ENCODE measurements at places on chromosomes 2 and 18.

DNA sequence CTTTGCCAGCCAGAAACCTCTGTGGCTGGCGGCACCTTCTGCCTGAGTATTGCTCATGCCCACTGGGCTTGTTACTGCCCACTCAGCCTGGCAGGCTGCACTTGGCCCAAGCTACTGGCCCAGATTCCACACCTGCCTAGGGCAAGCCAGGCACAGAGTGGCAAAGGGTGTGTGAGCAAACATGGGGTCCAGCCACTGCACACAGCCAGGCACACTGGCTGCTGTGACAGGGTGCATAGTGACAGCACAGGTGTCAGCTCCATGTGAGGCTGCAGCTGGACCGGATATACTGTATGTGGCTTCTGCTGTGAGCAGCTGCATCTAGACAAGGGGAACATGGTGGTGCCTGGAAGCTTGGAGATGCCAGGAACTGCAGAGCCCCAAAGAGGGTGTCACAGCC is 113.9 kb downstream of the COPS8 start:
- DNase-seq, result no peak

DNA sequence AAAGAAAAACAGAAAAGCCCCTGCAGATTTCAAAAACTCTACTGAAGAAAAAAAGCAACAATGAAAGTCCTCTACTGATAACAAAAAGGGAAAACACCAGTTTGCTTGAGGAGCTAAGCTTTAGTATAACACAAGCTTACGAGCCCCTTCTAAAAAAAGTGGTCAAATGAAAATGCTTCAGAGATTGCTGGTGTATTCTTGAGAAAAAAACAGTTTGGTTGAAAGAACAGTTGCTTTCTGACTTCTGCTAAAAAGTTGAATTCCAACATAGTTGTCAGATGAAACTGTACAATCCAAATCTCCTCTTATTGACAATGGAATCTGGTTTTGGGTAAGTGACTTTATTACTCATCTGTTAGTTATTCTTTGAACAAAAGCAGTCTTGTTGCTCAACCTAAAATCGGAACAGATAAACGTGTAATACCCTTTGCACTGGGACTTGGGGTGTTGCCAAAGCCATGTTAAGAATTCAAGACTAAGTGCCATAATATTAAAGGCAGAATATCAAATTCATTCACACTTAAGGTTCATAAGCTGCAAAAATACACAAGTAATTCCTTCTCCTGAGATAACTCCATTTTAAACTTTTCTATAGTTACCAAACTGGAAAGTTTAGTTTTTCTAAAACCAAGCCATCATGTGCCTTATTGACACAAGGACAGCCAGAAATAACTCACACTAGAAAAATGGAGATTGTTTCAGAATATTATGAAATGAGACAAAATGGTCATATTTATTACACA is 45.3 kb upstream of the SPAG16 start:
- no peak for DNase-seq

DNA sequence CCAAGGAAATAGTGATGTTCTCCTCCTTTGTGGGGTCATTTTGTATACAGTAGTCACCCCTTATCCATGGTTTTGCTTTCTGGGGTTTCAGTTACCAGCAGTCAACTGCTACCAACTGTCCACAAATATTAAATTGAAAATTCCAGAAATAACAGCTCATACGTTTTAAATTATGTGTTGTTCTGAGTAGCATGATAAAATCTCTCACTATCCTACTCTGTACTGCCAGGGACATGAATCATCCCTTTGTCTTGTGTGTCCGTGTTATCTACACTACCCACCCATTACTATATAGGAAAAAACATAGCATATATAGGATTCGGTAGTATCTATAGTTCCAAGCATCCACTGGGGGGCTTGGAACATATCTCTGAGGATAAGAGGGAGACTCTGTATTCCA is 120.9 kb upstream of the DCC start:
- DNase-seq, result no peak

GRCh38 chr2:45128580-45128997 is 119.3 kb upstream of the SIX2 start:
- DNase-seq, result no peak

DNA sequence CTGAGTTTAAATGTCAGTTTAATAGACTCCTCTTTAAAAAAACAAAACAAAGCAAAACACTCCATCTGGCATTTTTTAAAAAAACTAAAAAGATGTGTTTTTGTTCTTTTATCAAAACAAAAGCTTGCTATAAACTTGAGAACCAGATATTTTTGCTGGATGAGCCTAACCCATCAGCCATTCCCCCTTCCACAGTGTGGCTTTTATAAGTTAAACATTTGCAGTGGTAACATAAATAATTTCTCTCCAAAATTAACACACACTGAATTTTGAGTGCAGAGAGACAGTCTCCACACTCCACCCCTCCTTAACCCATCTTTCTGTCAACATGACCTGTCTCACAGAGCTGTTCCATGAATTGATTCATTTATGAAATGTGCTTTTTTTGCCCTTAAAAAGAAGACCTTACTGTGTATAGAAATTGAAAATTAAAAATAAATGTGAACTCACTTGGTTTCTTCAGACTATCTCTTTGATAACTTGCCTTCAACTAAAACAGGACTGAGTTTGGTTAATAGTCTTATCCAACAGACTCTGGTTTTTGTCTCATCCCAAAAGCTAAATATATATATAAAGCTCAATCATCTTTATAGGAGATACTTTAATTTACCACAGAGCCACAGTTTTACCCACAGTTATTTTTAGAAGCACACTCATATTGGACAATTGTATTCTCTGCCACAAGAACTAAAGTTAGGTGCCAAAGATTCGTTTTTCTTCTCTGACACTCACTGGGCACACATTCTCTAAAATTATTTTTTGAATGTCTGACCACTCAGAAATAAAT is 64.8 kb upstream of the STK39 start:
- no peak for DNase-seq

All from activated B cell treated with CpG ODN at 0.5 μM for 24 hours (primary cell).